ENCODE measurements at places on chromosomes 12 and 14.

GRCh38 chr14:56143025-56143424 is 24.8 kb downstream of the PELI2 start:
- no peak for DNase-seq

- peak; percentile 96 for DNase-seq
Observed at GRCh38 chr14:68143341-68143841, 323.8 kb downstream of the RAD51B start.

DNA sequence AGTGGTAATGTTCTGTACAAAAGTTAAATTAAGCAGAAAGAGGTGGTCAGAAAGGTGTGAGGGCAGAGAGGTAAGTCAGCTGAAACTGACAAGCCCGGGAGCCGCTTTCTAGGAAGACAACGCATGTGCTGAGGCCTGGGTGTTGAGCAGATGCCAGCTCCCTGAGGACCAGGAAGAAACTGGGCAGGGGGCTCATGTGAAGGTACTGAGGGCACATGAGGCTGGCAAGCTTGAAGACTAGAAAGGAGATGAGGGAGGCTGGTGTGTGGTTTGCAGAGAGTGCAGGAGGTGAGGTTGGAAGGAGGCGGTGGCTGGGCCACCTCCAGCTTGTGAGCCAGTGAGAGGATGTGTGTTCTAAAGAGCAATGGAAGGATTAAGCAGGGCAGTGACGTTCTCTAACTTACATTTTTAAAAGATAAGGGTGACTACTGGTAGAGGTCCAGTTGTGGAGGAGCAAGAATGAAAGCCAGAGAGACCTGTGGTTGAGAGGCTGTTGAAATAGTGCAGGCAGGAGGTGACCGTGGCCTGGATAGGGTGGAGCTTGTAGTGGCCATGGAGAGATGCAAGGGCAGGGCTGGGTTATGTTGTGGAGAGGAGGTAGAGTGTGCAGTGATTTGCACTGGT is 29.1 kb downstream of the ZNF664 start:
- no peak for DNase-seq

DNA sequence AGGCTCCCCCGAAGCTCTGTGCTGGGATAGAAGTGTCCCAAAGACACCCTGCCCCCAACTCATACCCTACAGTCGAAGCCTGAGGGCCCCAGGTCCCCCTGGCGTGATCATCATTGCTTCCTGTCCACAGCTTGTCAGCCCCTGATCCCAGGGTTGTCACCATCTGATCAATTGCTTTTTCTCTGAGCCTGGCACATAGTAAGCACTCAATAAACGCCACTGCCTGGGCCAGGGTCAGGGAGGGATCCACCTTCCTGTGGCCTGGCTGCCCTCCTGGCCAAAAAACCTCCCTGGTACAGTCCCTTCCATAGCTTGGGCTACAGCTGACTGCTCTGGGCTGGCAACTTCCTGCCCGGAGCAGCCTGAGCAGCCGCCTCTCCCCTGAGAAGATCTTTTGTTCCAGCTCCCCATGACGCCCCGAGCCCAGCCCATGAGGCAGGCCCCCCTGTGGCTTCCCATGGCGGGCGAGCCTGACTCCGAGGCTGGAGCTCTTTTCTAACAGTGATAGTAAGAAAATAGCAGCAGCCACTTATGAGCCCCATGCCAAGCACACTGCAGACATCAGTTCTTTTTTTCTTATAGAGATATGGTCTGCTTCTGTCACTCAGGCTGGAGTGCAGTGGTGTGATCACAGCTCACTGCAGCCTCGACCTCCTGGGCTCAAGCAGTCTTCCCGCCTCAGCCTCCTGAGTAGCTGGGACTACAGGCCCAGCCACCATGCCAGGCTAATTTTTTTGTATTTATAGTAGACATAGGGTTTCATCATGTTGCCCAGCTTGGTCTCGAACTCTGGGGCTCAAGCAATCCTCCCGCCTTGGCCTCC is 6.5 kb downstream of the SH2B3 start:
- no peak for DNase-seq

- no peak for DNase-seq
Observed at GRCh38 chr12:13816394-13816793, 165.0 kb downstream of the GRIN2B start.

DNA sequence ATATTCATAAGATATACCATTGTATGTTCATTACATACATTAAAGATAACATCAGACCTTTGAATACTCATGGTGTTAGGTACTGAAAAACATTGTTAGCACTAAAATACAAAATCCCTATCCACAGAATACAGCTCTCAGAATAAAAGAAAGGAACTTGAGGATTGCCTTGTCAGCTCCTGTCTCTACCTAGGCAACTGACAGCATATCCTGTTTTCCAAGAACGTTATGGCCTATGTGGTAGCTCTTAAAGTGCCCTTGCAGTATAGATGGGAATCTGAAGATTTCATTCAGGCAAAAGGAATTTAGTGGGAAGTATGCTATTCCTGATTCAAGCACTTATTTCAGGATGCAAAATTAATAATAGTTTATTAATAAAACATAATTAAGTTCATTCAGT is 1.8 kb upstream of the PPP1R12A start:
- no peak for DNase-seq

- peak; percentile 74 for DNase-seq
Observed at GRCh38 chr12:30806989-30807694, 52.4 kb upstream of the CAPRIN2 start.

DNA sequence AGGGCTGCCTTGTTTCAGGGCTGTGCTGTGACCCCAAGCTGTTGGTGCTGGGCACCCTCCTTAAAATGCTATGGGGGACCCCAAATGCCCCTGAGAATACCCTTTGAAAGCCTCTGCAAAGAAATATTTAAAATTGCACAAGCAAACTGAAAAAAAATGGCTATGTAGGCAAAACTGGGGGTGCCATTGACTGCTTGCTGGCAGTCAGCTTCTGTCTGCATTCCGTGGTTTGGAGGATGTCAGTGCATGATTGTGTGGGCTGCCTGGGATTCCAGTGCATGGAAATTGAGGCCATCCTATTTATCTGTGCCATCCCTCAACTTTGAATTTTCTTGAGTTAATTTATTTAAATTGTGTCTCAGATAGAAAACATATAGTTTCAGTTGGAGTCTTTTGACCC is 113.7 kb upstream of the RTL1 start:
- no peak for DNase-seq

DNA sequence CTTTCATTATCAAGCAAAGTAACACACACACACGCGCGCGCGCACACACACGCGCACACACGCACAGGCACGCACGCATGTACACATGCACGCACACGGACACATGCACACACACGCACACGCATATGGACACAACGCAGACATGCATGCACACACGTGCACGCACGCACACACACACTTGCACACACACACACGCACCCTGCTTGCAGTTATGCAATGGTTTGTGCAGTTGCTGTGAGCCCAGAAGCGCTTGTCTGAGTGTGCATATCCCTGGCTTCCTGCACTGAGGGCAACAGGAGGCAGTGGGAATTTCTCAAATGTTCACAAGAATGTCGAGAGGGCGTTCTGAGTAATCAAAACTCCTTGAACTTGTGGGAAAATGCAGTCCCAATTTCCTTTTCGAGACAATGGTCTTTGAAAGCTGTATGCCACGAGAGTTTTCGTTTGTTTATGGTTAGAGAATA is 41.6 kb downstream of the NFKBIA start:
- DNase-seq: no peak

- DNase-seq: no peak
Observed at GRCh38 chr12:4810219-4810671, 90.0 kb downstream of the GALNT8 start.

DNA sequence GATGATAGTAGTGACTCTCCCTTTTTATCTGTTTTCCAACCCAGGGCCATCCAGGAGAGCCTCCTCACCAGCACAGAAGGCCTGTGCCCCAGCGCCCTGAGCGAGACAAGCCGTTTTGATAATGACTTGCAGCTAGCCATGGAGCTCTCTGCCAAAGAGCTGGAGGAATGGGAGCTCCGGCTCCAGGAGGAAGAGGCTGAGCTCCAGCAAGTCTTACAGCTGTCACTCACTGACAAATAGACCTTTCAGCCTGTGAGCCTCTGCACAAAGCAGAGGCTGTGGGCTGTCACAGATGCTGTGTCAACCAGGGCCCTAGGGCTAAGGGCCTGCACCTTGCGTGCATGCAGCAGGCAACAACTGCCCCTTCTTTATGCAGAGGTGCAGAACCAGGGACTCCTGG is 11.0 kb downstream of the C12orf76 start:
- DNase-seq: no peak

DNA sequence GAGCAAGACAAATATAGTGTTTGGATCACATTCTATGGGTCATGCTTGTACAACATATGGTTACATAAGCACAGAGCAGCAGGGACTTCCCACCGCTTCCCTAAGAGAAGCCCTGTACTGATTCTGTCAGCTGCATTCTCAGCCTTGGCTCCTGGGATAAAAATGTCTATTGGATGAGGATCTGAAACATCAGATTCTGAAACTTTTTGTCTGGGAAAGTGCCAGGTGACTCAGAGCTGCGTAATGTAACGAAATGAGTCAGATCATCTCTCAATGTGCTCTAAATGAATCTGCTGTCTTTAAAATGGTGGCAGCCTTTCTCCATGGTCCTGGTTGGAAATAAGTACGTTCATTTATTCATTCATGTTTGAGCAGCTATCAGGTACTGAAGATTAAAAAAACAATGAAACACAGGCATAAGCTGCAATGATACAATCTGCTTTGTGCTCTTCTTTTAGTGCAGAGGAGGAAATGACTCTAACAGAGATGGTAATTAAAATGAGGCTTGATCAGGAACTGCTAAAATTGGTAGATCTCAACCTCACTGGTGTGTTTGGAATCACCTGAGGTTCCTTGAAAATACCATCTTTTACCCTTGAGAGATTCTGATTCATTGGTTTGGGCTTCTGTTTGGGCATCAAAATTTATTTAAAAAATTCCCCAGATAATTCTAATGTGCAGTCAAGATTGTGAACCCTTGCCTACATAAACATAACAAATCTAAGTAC is 99.1 kb upstream of the NAP1L1 start:
- peak; percentile 50 for DNase-seq
